Mucosa of gallbladder (tissue), 1 donor: ENCODE measurements at places on chromosomes 2 and 18. TPM values are rescaled to one million over a fixed set of nuclear protein-coding genes. Genes with fewer than 3 reads are reported as not detected.

- no peak for DNase-seq
These were observed 120.9 kb upstream of the COL3A1 start for GRCh38 chr2:188853307-188853706.

DNA sequence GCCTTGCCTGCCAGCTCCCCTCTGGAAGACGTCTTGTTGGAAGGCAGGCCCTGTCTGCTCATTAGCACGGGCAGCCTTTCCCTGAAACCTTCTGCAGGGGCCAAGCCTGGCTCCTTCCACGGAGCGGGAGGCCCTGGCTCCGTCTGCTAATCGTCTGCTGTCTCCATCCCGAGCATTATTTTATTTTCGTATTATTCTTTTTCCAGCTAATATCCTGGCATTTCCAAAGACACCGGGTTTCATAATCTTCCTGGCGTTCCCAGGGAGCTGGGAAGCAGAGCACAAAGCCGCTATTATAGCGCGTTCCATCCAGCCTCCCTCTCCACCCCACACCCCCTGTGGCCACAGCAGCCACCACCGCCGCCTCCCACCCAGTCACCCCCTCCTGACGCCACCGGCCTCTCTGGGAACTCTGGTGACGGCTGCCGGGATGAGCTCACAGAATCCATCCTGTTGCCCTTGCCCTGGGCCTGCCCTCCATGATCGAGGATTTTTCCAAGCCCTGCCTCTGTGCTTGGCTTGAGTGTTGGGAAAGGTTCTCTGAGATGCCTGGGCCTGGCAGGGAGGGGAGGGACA lies 125.5 kb downstream of the DYSF start:
- DNase-seq, result peak; percentile 24

- DNase-seq, result peak; percentile 65
These were observed 593 bp upstream of the SDC1 start for GRCh38 chr2:20225294-20226151.

DNA sequence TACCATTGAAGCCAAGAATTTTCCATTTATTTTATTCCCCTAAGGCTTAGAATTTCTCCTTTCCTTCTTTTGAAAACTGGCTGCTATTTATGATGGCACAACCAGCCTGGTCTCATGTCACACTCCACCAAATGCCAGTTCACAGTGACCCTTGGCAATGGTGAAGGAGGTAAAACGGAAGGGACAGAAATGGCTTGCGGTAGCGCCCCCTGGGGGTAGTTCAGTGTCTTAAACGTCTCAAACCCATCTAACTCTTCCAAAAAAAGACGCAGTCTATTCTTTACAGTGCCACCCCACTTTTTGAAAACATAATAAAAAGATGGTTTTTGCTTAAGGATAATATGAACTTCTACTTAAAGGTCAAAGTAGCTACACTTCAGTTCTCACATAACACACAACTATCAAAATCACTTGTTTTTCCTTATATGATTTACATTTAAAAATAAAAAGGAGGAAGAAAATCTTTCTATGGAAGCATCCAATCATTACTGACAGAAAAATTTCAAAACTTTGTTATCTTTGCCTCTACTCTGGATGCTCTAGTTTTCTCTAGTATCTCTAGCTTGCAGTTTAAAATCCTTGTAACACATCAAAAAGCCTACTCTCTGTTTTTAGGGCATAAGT lies 28.0 kb downstream of the PNO1 start:
- no peak for DNase-seq

GRCh38 chr2:118856330-118856977 lies 9.0 kb upstream of the EN1 start:
- no peak for DNase-seq

DNA sequence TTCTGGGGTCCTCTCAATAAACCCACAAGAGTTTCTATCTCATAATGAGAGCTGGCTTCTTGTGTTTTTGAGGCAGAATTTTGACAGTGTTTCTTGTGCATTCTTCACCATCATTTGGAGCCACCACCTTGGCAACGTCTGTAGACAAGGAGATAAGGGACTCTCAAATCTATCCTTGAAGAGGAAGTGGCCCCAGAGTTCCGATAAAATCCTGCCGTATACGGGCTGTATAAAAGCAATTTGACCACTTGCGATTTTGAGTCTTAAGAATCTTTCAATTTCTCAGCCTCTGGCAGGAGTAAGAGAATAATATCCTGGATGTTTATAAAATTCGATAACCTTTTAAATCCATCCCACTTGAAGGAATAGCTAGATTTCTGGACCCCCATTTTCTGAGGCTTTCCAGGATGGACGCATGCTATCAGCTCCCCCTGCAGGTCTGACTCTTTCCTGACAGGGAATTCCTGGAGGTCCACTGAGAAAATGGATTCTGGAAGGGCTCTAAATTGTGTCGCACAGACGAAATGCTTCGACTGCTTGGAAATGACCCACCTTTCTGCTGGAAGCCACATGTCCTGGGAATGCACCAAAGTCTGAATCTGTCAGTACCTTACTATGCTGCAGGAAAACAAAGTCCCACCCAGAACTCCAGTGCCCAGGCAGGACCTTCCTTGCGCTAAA lies 54.1 kb downstream of the E2F6 start:
- peak; percentile 55 for DNase-seq

GRCh38 chr2:86364894-86365293 lies 27.5 kb upstream of the REEP1 start:
- DNase-seq, result no peak

GRCh38 chr2:106944215-106944614 lies 58.2 kb upstream of the ST6GAL2 start:
- no peak for DNase-seq

DNA sequence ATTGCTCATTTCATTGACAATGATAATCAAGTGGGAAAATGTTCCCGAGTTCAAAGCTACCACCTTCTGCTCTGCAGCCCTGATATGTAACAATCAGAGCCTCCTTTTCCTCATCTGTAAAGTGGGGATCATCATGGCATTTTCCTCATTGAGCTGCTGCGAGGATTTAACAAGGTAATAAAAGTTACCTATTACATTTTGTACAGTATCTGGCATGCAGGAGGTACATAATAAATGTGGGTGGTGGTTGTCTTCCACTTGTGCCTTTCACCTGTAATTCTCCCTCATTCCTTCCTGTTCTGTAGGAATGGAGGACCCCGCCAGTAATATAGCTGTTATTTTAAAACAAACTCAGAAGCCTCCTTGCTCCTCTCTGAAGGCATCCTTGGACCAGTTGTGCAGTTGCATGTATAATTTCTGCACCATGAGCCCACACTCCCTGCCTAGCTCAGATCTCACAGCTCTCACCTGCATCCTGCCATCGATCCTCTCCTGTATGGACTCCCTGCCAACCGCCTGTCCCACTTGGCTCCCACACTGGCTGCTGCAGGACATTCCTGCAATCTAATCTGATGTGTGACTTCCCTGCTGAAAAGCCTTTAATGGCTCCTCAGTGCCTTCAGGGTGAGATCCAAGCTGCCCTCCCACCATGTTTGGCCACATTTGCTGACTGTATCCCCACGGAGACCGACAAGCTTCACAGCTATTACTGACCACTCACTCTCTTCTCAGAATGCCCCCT lies 350.4 kb downstream of the EN1 start:
- DNase-seq, result no peak

GRCh38 chr2:111896024-111896423 lies 2.4 kb upstream of the MERTK start:
- DNase-seq, result no peak

- no peak for DNase-seq
These were observed 13.2 kb downstream of the ASB18 start for GRCh38 chr2:236250909-236251579.

The CNGA3 gene
- total RNA-seq, result not detected

The NT5DC4 gene
- total RNA-seq, result 0.12 TPM

The PTH2R gene
- 1.1 TPM for total RNA-seq
